CD4-positive, alpha-beta T cell treated with Interferon gamma for 1 hour (primary cell): ENCODE measurements at places on chromosomes 7 and 10.

DNA sequence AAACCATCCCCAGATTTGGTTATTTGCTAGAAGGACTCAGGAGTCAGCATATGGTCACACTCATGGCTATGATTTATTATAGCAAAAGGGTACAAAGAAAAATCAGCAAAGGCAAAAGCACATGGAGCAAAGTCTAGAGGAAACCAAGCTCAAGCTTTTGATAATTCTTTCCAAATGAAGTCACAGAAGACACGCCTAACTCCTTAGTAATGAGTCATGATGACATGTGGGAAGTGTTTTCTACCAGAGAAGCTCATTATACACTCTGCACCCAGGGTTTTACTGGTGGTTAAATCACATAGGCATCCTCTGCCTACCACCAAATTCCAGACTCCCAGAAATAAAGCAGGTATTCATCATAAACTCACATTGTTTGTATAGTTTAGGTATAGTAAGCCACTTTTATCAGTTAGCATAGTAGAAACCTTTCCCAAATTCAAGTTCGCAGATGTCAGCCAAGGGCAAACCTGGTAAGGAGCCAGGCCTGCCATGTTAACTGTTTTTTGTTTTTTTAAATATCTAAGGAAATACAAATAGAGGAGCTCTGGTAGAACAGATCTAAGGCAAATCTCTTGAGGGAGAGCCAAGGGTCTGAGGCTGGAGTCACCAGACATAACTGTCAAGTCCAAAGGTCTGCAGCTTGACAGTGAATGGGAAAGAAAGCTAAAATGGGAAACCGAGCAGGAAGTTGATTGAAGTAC, 15.4 kb upstream of the HIBADH start:
- no peak for DNase-seq

DNA sequence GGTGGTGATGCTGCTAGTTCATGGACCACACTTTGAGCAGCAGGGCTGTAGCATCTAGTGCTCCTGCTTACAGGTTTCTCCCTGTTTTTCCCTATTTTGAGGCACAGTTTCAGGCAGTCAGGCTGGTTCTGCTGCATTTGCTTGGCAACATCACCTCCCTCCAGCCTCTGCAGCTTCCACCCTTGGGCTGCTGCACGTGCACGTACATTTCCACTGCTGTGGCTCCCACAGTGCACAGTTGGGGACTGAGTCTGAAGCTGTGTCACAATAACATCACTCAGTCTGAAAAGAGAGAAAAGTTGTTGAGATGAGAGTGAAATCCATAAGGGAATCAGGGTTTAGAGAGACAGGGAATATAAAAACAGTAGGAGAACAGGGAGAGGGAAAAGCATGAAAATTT, 230.7 kb upstream of the FZD1 start:
- no peak for DNase-seq

DNA sequence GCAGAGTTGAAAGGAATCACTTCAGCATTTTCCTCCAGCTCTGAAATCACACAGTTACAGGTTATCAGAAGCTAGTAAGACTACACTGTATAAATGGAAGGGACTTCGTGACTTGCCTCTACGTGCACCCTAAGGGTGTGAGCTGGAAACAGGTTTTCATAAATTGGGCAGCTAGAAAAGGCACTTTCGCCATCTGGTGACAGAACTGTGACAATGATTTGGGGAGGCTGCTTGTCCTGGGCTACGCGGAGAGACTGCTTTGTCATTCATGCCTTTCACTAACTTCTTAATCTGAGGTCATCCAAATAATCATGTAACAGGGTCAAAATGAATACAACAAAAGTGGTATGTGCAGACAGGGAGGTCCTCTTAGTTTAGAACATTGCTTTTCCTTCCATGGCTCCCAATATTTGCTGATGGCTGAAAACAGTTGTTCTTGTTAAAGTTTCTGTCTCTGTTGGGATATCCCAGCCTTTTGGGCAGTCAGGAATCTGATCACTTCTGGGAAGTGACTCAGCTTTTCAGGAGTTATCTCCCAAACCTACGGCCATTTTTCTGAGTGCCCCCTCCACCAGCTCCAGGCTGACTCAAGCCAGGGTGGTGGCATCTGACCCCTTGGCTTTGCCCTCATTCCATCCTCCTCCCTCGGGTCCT, 17.8 kb downstream of the VWC2 start:
- DNase-seq, result no peak

DNA sequence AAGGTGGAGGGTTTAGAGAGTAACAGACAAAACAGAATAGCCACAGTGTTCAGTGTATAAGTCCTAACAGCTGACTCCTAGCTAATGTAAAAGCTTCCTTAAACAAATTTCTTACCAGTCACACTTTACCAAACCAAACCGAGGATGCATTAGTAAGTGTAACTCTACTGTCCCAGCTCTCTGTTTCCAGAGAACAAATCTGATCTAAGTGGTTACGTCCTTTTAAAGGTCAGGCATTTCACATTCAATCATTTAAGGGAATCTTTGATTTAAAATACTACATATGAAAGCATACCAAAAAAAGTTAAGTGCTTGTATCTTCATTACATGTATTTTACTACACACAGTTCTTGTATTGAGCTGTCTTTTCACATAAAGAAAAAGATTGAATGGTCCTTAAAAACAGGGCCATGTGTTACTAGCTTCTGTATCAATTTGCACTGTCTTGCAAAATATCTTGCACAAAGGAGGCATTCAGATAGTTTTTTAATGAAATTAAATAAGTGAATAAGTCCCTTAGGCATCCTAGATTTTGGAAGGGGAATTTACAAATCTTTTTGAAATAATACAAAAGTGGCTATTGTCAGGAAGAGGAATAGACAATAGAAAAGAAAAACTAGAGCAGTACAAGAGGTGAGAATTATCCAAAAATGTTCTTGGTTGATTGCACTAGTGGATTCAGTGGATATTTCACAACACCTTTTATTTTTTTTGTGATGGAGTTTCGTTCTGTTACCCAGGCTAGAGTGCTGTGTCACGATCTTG, 58.4 kb upstream of the SPOCK2 start:
- no peak for DNase-seq

GRCh38 chr10:19483421-19483820, 332.8 kb upstream of the PLXDC2 start:
- no peak for DNase-seq
